ENCODE measurements at places on chromosomes 2 and 18.

DNA sequence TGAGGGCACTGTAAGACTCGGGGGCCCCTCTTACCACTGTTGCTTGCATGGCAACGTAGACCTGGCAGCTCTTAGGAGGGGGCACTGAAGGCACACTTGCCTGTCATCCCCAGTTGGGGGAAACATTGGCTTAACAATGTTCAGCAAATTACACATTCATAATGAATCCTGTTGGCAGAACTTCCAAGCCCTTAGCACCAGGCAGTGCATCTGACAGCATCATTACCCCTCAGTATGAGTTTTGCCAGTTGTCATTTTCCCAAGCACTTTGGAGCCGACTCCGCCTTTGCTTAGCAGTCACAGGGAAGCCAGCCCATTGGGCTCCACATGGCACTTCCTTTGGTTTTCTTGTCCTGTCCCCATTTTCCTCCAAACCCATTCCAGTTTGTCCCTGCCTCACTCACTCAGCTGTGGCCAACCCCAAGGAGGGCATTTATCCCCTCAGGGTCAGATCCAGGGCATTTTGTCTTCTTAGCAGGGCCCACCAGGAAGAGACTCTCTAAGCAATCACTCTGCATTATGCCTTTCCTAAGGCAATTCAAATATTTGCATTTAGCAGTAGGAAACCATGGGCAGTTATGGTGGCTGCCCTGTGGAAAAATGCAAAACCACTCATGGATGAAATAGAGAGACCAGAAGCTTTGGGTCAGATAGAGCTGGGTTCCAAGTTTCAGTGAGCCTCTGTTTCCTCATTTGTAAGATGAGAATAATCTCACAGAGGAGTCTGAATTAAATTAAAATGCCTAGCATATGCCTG, 73.9 kb downstream of the VSNL1 start:
- no peak for DNase-seq

- no peak for DNase-seq
These were observed 20.6 kb downstream of the MBD2 start for GRCh38 chr18:54203914-54204313.

GRCh38 chr2:185531721-185532120, 206.9 kb upstream of the FSIP2 start:
- DNase-seq = no peak

DNA sequence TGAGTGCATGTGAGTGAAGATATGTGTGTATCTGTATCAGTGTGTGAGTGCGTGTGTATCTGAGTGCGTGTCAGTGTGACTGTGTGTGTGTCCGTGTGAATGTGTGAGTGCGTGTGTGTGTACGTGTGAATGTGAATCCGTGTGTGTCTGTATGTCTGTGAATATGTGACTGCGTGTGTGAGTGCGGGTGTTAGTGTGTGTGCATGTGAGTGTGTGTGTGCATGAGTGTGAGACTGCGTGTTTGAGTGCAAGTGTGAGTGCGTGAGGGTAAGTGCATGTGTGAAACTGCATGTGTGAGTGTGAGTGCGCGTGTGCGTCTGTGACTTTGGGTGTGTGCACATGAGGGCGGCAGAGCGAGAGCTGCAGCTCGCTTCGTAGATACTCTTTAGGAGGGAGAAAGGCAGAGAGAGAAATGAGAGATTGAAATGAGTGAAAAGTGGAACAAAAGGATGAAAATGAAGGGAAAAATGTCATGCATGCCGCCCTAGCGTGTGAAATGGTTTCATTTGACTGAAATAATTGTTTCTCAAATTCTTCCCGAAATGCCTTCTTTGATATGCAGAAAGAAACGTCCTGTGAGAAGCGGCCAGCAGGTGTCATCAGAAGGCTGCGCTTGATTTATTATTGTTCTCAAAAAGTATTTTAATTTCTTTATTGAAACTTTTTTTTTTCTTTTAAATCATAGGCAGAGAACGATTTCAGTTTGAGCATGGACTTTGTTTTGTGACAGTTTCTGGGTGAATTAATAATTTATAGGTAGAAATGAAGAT, 25.6 kb downstream of the ZNF407 start:
- no peak for DNase-seq
